ENCODE measurements at places on chromosomes 5 and 9. TPM values are rescaled to one million over a fixed set of nuclear protein-coding genes. Genes with fewer than 3 reads are reported as not detected.
A peak's percentile ranks its signal among the peaks of the same experiment; 100 is the strongest.

GRCh38 chr5:154538492-154538891 lies 60.5 kb upstream of the HAND1 start:
- DNase-seq = no peak
- H3K4me1 ChIP-seq = no peaks in the 10 kb centered on the region
- H3K27ac ChIP-seq = no peak overlapping the region
- no peak overlapping the region for H3K4me3 ChIP-seq
- no peaks in the 10 kb centered on the region for H3K36me3 ChIP-seq

GRCh38 chr9:18743971-18744370 lies 270.0 kb downstream of the ADAMTSL1 start:
- no peaks in the 10 kb centered on the region for H3K36me3 ChIP-seq
- H3K4me1 ChIP-seq = no peaks in the 10 kb centered on the region
- H3K27me3 ChIP-seq = no peaks in the 10 kb centered on the region

DNA sequence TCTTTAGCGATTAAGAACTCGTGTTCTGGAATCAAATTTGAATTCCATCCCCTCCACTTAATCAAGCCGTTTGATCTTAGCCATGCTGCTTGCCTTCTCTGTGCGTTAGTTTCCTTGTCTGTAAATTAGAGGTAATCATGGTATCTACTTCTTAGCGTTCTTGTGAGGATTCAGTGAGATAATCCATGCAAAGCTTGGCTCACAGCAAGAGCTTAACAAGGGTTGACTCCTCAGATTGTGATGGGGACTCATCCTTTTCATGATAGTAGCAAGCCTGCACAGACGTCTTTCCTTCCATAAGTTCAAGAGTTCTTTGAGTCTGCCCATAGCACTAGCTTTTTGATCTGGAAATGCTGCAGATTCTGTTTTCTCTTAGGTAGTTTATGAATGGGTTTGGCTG lies 72.8 kb downstream of the TRIO start:
- H3K27ac ChIP-seq = no peak overlapping the region
- H3K27me3 ChIP-seq = no peaks in the 10 kb centered on the region
- H3K4me3 ChIP-seq = no peak overlapping the region
- H3K36me3 ChIP-seq = no peaks in the 10 kb centered on the region

GRCh38 chr9:37220971-37221370 lies 100.6 kb downstream of the ZCCHC7 start:
- no peak for DNase-seq
- no peak overlapping the region for H3K27ac ChIP-seq
- no peak overlapping the region for H3K4me3 ChIP-seq
- H3K4me1 ChIP-seq = no peaks in the 10 kb centered on the region

DNA sequence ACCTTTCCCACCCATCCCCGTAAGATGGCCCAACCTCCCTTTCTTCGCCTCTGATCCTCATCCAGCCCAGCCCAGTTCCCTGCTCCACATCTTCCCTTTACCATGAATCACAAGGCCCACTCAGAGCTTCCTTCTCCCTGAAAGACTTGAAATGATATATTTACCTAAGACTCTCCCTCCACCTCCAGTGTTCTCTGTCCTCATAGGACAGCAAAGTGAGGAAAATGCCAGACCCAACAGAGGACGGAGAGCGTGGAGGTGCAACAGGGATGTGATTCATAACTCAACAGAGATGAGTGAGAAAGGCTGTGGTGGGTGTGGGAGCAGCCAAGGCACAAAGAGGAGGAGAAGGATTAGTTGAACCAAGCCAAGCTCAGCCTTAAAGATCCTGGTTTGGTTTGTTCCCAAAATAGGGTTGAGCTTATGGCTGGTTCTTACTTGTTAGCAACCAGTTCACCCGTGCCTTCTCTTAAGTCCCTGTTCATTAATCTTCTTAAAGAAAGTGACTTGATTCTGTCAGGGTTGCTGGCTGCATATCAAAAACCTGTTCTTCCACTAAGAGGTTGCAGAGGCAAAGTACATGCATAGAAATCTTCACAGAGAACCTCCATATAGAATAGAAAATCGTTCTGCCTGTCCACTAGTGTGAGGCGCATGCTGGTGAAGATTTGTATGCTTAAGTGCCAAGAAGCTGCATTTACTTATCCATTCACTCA lies 183.2 kb downstream of the ACTL7B start:
- no peaks in the 10 kb centered on the region for H3K4me1 ChIP-seq
- H3K36me3 ChIP-seq = no peaks in the 10 kb centered on the region
- H3K27ac ChIP-seq = no peak overlapping the region

- H3K27me3 ChIP-seq = no peaks in the 10 kb centered on the region
- no peak overlapping the region for H3K27ac ChIP-seq
- H3K4me1 ChIP-seq = no peaks in the 10 kb centered on the region
- H3K4me3 ChIP-seq = no peak overlapping the region
Measured at GRCh38 chr9:78691542-78691941, 394.6 kb downstream of the PSAT1 start.

DNA sequence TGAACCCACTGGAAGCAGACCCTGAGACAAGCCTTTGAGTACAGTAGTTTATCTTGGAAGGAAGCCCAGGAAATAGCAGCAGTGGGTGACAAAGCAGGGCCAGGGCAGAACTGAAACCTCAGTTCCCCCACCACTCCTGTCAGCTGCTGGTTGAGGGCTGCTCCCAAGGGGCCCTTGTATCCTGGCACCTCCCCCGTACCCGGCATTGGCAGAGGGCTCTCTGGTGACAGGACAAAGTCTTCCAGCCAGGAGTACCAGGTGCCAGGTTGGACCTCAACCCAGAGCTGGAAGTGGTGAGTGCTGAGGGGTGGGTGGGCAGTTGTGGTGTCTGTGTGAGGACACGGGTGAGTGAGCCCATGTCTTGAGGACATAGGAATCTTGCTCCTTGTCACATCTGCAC lies 123.3 kb downstream of the PHF2 start:
- no peaks in the 10 kb centered on the region for H3K36me3 ChIP-seq
- H3K4me1 ChIP-seq = no peaks in the 10 kb centered on the region
- no peaks in the 10 kb centered on the region for H3K27me3 ChIP-seq
- no peak for DNase-seq
- no peak overlapping the region for H3K4me3 ChIP-seq

The SPAG8 gene
- total RNA-seq = 0.58 TPM

The TMEM252 gene
- not detected for total RNA-seq

The SPATA31A3 gene
- not detected for total RNA-seq

DNA sequence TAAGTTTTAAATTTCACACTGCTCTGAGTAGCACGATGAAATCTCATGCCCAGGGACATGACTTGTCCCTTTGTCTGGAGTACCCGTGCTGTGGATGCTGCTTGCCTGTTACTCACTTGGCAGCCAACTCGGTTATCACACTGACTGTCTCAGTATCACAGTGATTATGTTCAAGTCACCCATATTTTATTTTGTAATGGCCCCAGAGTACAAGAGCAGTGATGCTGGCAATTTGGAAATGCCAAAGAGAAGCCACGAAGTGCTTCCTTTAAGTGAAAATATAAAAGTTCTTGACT lies 22.8 kb upstream of the SCGB3A2 start:
- no peak overlapping the region for H3K27ac ChIP-seq
- no peaks in the 10 kb centered on the region for H3K27me3 ChIP-seq
- H3K4me1 ChIP-seq = no peaks in the 10 kb centered on the region
- no peak overlapping the region for H3K4me3 ChIP-seq

GRCh38 chr5:165201771-165202518 lies 1696.5 kb downstream of the MAT2B start:
- no peak for DNase-seq
- no peak overlapping the region for H3K4me3 ChIP-seq
- H3K4me1 ChIP-seq = no peaks in the 10 kb centered on the region
- H3K27me3 ChIP-seq = no peaks in the 10 kb centered on the region

DNA sequence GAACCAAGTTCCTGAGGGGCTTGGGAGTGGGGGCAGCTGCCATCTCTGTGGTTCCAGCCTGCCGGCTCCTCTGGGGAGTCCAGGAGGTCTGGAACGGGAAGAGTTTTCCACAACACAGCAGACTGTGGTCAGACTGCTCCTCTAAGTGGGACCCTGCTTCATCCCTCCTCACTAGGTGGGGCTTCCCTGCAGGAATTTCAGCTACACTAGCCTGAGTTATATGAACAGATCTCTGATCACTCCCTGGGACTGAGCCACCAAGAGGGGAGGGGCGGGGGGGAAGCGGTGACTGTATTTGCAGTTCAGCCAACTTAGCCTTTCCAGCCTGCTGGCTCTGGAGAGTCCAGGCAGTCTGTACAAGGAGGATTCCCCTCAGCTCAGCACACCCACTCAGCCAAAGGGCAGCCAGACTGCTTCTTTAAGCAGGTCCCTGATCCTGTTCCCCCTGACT lies 19.4 kb downstream of the DTWD2 start:
- H3K4me1 ChIP-seq = no peaks in the 10 kb centered on the region
- DNase-seq = no peak
- H3K27ac ChIP-seq = no peak overlapping the region
- H3K36me3 ChIP-seq = no peaks in the 10 kb centered on the region

DNA sequence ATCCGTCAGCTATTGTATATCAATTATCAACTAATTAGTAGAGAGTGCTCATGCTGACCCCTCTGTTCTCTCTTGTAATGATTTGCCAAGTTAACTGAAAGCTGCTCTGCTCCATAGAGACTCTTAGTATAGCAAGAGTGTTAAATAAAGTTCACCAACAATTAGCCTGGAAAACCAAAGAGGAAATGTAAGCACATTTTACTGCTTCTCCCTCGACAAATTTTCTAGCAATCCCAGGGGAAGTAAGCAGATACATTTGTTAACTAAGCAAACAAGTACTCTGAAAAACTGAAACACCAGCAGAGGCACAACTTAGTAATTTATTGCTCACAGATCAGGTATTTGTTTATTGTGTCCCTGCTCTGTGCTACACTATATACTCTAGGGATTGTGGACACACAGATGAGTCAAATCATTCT lies 162.2 kb downstream of the GLIS3 start:
- no peaks in the 10 kb centered on the region for H3K27me3 ChIP-seq
- H3K4me1 ChIP-seq = no peaks in the 10 kb centered on the region
- no peak overlapping the region for H3K27ac ChIP-seq
- DNase-seq = no peak

- H3K4me1 ChIP-seq = peaks cover 5% of the 10 kb centered on the region
- no peaks in the 10 kb centered on the region for H3K36me3 ChIP-seq
- H3K27me3 ChIP-seq = peaks cover 4% of the 10 kb centered on the region
- peak; percentile 63 for DNase-seq
- no peak overlapping the region for H3K4me3 ChIP-seq
Measured at GRCh38 chr9:126500600-126501382, 112.9 kb upstream of the LMX1B start.

- no peaks in the 10 kb centered on the region for H3K27me3 ChIP-seq
- H3K36me3 ChIP-seq = no peaks in the 10 kb centered on the region
- no peak overlapping the region for H3K27ac ChIP-seq
Measured at GRCh38 chr9:99030092-99030511, 74.8 kb upstream of the TGFBR1 start.

- no peak overlapping the region for H3K27ac ChIP-seq
- H3K27me3 ChIP-seq = peaks cover 18% of the 10 kb centered on the region
- no peaks in the 10 kb centered on the region for H3K36me3 ChIP-seq
- H3K4me3 ChIP-seq = peak overlapping the region; percentile 26
Measured at GRCh38 chr9:137878146-137878941, 762 bp downstream of the CACNA1B start.

DNA sequence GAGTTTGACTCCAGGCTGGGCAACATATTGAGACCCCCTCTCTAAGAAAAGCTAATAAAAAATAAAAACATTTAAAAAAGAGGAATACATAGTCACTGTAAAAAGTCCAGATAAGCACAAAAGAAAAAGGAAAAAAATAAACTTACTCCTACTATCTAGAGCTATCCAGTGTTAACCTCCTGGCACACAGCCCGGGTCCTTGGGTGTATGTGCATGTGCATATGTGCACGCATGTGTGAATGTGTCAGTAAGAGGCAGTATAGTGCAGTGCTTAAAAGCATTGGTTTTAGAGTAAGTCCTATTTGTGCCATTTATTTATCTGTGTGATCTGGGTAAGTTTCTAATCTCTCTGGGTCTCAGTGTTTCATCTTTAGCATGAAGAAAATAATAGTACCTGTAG lies 26.7 kb downstream of the FAM219A start:
- no peaks in the 10 kb centered on the region for H3K27me3 ChIP-seq
- H3K36me3 ChIP-seq = no peaks in the 10 kb centered on the region
- H3K4me1 ChIP-seq = no peaks in the 10 kb centered on the region
- no peak overlapping the region for H3K27ac ChIP-seq

DNA sequence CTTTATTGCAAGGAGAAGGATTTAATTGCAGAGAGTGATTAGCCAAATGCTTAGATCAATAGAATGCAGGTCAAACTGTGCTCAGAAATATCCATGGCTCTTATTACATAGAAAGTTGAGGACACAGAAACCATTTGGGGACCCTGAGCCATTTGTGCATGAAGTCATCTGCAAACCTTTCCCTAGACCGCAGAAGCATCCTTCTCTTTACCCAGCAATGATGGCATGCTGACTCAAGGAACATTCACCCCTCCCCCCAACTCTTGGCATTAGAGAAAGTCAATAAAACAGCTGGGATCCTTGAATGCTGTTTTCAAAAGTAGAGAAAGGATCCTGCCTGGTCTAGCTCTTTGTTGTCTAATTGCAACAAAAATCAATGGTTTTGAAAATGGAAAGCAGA lies 73.5 kb downstream of the PPP2R2B start:
- H3K36me3 ChIP-seq = no peaks in the 10 kb centered on the region
- H3K4me3 ChIP-seq = no peak overlapping the region
- H3K27me3 ChIP-seq = no peaks in the 10 kb centered on the region
- no peak for DNase-seq

The UBE2QL1 gene
- 0.35 TPM for total RNA-seq

The PRDM9 gene
- total RNA-seq = not detected

DNA sequence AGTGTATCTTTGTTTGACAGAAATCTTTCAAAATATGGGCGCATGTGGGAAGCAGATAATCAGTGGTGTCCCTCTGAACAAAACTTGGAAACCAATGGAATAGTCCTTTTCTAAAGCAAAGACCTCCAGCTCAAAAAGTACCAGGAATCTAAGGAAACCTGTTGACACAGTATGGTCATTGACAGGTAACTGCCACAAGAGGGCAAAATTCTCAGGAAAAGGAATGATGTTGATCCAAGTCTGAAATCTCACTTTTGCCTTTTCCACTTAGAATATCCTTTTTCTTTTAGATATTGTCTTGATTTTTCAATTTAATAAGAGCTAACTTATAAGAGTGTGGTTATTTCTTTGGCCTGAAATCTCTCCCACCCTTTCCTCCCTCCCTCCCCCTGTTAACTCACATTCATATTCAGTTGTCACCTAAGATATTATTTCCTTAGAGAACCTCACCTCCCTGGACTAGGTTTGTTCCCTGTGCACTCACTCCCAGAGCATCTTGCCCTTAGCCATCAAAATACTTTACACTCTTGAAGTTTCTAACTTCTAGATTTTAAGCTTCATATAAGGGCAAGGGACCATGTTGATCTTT lies 59.0 kb upstream of the BARX1 start:
- H3K27me3 ChIP-seq = no peaks in the 10 kb centered on the region
- no peaks in the 10 kb centered on the region for H3K36me3 ChIP-seq
- H3K27ac ChIP-seq = no peak overlapping the region
- DNase-seq = no peak
- H3K4me1 ChIP-seq = no peaks in the 10 kb centered on the region

The ADAMTSL1 gene
- total RNA-seq = 10.2 TPM

Measured in colonic mucosa (tissue), 4 donors.